Suppressor macrophage treated with lipopolysaccharide for 4 hours (primary cell): ENCODE measurements at places on chromosomes 2 and 18.

GRCh38 chr18:33581856-33582255, 3.8 kb downstream of the ASXL3 start:
- no peak for DNase-seq

- DNase-seq, result no peak
These were observed 268.1 kb upstream of the LINC00305 start for GRCh38 chr18:64416990-64417389.

- no peak for DNase-seq
These were observed 80.3 kb upstream of the GYPC start for GRCh38 chr2:126575631-126576030.

DNA sequence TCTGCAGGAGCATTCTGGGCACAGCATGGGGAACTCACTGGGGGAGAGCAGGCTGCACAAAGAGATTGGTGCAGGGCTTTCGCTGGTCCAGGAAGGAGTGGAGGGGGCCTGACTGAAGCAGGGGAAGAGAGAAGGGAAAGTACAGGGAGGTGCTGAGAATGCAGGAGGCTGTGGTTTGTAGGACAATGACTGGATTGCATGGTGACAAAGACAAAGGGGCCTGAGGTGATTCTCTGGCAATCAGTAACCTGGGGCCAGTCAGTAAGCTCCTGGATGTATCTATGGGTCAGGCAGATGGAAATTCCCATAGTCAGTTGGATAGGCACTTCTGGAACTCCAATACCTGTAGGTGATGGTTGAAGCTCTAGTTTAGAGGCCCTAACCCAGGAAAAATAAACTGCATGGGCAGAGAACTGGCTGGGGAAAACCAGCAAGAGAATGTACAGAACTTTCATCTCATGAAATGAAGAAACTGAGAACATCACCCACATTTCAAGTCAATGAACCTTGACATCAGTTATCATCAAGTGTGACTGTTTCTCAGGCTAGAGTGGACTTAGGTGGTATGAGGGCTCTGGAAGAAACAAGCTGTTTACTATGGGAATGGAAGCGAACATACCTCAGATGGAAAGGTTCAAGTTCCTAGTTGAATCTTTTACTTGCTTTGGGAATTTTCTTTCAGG, 193.2 kb downstream of the TPGS2 start:
- DNase-seq, result no peak

GRCh38 chr2:163455815-163456214, 280.0 kb downstream of the FIGN start:
- DNase-seq, result no peak

GRCh38 chr2:27408601-27409320, 630 bp downstream of the PPM1G start:
- DNase-seq, result peak; percentile 17

GRCh38 chr2:182166841-182167240, 181.2 kb downstream of the PPP1R1C start:
- no peak for DNase-seq

- DNase-seq, result no peak
These were observed 363.7 kb upstream of the CHAC2 start for GRCh38 chr2:53403792-53404413.

DNA sequence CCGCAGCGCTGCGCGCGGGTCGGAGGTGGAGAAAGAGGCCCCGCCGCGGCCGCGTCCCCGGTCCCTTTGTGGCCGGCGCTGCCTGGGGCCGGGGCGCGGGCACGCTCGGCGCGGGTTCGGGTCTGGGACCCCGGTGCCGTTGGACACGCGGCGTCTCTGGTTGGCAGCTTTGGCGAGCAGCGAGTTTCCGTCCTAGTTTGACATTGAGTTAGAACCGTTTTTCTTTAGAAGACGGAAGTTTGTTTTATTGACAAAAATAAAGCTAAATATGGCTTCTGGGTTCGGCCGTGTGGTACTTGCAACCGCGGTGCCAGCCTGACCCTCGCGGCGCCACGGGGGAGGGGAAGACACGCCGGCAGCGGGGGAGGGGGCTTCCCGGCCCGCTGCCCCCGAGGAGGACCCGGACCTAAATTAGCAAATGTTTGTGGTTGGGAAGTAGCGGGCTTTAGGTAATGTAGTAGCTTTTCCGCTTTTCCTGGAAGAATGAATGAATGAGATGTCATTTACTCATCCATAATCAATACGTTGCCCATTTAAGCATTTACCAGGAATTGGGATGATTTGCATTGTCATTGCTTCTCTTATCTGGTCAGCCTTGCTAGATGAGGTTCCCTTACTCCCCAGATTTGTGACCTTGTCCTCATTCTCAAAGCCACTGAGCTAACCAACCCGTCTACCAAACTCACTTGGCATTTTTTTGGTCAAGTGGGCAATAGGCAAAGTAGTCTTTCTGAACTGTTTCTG, 530 bp downstream of the GALNT1 start:
- DNase-seq, result peak; percentile 28

DNA sequence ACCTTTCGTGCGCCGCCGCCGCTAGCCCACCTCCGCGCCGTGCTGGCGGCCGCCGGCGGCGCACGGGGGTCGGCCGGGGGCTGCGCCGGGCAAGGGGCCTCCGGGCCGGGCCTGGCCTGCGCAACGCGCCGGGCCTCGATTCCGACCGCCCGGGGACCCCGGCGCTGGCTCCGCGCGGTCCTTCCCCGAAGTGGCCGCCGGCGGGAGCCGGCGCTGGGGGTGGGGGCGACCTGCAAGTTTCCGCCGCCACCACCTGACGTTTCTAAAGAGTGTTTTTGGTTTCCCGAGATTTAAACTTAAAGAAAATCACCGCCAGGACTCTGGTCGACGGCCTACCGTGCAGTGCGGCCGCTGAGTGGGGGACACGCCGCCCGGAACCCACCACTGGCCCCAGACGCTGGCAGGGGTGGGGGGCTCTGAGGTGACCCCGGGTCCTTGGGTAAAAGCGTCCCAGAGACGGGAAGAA, 3.8 kb upstream of the GATA6 start:
- no peak for DNase-seq

- DNase-seq, result no peak
These were observed 27.2 kb upstream of the LANCL1 start for GRCh38 chr2:210503725-210504191.

- DNase-seq, result no peak
These were observed 61.6 kb downstream of the BMP10 start for GRCh38 chr2:68809324-68810240.

GRCh38 chr2:178069551-178069950, 3.0 kb downstream of the PDE11A start:
- DNase-seq, result no peak

- no peak for DNase-seq
These were observed 17.3 kb downstream of the FBXO41 start for GRCh38 chr2:73267008-73267407.

DNA sequence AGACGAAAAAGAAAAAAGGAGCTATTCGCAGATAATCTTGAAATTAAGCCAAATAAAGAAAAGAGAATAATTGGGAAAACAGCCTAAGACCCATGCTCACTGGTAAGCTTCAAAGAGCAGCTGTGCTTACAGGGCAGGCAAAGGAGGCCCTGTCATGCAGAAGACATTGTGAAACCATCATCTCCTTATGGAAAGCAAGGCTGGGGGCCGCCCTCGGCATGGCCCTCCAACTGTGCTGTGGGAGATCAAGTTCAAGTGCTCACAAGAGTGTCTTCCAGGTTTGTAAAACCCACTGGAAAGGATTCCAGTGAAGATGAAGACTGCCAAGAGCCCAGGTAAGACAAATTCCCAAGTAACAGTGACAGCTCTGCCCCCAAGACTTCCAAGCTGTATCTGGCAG, 32.2 kb downstream of the ACVR1 start:
- DNase-seq, result no peak

DNA sequence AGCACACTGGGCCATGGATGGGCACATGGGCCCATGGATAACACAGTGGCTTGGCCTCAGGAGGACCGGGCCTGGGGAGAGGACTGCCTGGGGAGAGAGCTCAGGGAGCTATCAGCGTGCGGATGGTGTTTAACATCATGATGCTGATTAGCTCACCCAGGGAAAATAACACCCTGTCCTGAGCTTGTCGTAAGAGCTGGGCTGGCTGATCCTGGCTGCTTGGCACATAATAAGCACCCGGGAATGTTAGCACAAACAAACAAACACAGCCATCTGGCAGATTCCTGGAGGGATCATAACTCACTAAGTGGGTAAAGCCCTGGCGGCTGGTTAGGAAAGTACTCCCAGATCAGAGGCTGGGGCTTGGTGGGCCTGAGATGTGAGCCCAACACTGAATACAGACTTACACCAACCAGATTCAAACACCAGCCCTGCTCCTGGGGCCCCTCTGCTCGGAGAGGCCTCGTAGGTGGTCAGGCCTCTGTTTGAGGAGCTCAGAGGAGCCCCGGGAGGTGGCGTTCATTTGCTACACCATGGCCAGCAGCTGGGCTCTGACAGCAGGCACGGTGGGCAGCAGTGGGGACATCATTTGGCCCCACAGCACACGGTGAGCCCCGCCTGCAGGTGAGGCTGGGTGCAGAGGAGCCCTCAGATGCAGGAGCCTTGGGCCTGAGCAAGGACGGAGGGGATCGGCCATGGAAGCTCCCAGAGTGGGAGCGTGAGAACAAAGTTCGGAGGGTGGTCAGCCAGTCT, 193.4 kb upstream of the HDAC4 start:
- no peak for DNase-seq

GRCh38 chr18:58572181-58572580, 56.7 kb downstream of the ALPK2 start:
- DNase-seq, result no peak

- no peak for DNase-seq
These were observed 478.5 kb upstream of the ID2 start for GRCh38 chr2:8203364-8203763.

- DNase-seq, result no peak
These were observed 801.6 kb downstream of the MBD2 start for GRCh38 chr18:53422896-53423295.

DNA sequence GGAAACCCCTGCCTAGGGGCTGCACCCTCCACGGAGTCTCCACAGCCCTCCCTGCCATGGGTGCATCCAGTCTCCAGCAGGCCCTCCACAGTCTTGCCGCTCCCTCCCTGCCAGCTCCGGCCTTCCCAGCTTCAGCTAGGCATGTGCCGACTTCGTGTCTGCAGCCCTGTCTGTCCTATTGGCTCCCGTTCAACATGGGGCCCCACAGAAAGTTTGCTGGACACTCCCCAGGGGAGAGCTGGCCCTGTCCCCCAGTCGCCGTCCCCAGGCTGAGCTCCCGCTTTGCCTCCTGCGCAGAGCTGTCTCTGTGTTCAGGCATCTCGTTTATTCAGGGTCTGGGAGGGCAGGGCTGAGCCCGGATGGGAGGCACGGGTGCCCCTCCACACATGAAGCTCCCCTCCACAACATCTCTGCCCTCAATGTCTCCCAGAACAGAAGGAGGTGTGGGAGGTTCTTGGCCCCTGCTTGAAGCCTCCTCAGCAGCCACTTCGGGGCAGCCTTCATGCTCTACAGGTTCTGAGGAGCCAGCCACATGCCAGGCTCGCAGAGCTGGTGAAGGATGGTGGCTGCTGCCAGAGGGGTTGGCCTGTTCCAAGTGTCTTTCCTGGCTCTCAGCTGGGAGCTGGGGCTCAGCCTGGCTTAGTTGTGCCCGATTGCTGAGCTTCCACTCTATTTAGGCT, 120.1 kb upstream of the PXDN start:
- no peak for DNase-seq

DNA sequence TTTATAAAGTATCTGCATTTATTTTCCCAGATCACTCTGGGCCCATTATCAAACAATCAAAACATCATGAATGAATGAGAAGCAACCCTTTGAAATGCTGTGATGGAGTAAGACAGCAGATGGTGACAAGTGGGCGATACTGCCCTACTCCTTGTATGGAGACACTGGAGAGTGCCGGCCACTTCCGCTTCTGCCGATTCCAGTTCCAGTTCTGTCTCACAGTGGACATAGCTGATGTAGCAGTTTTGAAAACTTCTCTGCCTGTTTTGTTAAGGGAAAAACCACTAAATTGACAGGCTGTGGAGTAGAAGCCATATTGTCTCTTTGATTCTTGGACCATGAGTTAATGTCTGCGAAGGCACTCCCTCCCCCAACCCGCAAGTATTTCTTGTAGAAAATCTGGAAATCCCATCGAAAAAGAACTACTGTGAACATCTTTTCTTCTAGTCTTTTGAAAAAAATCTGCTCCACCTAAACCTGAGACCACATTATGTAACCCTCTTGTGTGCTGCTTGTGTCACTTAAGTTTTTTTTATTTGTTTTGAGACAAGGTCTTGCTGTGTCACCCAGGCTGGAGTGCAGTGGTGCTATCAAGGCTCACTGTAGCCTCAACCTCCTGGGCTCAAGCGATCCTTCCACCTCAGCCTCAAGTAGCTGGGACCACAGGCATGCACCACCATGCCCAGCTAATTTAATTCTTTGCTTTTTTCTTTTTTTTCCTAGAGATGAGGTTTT, 133.5 kb downstream of the TANC1 start:
- DNase-seq, result no peak

DNA sequence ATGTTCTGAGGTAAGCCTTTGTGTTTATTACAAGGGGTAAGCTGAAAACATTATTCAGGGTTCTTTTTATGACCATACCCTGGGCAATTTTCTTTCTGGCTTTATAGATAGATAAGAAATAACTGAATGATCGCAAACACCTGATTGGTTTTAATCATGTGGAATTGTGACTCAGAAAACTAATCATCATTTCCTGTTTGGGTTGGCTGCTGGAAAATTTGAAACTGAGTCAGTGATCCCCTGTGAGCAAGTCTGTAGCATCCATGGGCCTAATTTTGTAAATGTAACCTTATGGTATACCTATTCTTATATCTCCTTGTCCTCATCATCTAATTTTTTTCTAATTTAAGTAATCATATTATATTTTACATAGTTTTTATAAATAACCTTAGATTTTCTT, 34.3 kb downstream of the CCDC68 start:
- DNase-seq, result no peak

GRCh38 chr2:12061286-12062052, 315.0 kb downstream of the LPIN1 start:
- no peak for DNase-seq

DNA sequence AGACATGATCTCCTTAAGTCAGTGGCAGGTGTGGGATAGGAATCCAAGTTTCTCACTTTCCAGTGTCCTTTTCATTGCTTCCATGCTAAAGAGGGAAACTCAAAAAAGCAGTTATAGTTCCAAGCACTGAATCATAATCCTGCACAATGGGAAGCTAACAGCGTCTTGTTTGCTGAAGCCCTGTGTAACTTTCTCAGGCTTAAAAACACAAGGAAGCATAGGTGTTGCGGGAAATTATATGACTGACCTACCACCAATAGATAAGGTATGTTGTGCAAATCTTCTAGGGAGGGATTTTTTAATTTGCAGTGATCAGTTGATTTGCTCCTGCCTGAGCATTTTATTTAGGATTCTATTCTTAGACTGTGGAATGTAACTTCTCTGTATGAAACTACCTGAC, 250.9 kb downstream of the MYO3B start:
- DNase-seq, result no peak
